ENCODE measurements at places on chromosomes 5 and 9. TPM values are rescaled to one million over a fixed set of nuclear protein-coding genes. Genes with fewer than 3 reads are reported as not detected.
A peak's percentile ranks its signal among the peaks of the same experiment; 100 is the strongest.

DNA sequence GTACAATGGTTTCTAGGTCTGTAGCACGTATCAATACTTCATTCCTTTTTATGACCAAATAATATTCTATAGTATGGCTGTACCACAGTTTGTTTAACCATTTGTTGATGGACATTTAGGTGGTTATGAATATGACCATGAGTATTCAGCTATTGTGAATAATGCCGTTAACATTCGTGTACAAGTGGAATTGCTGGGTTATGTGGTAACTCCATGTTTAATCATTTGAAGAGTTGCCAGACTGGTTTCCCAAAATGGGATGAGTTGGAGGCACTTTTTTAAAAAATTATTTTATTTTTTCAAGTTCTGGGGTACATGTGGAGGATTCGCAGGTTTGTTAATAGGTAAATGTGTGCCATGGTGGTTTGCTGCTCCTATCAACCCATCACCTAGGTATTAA lies 4.6 kb downstream of the SNX2 start:
- no peak overlapping the region for H3K27ac ChIP-seq
- no peak overlapping the region for H3K4me3 ChIP-seq
- H3K27me3 ChIP-seq = no peaks in the 10 kb centered on the region
- peaks cover 4% of the 10 kb centered on the region for H3K4me1 ChIP-seq

- H3K27me3 ChIP-seq = no peaks in the 10 kb centered on the region
- H3K4me3 ChIP-seq = no peak overlapping the region
- no peaks in the 10 kb centered on the region for H3K4me1 ChIP-seq
Measured at GRCh38 chr9:95819636-95820035, 55.9 kb upstream of the ERCC6L2 start.

GRCh38 chr9:107323836-107324585 lies 40.9 kb downstream of the RAD23B start:
- H3K4me3 ChIP-seq = no peak overlapping the region
- H3K4me1 ChIP-seq = no peaks in the 10 kb centered on the region
- H3K27ac ChIP-seq = no peak overlapping the region
- no peak for DNase-seq
- H3K27me3 ChIP-seq = no peaks in the 10 kb centered on the region

GRCh38 chr5:142977363-142978051 lies 207.3 kb downstream of the ARHGAP26 start:
- no peaks in the 10 kb centered on the region for H3K27me3 ChIP-seq
- no peak overlapping the region for H3K27ac ChIP-seq
- H3K36me3 ChIP-seq = no peaks in the 10 kb centered on the region
- no peak overlapping the region for H3K4me3 ChIP-seq
- peaks cover 16% of the 10 kb centered on the region for H3K4me1 ChIP-seq
- DNase-seq = no peak

- peaks cover 18% of the 10 kb centered on the region for H3K4me1 ChIP-seq
- no peak for DNase-seq
- H3K4me3 ChIP-seq = no peak overlapping the region
- no peak overlapping the region for H3K27ac ChIP-seq
Measured at GRCh38 chr5:139468421-139468931, 2.3 kb upstream of the SMIM33 start.

GRCh38 chr5:112974901-112975300 lies 1.7 kb upstream of the DCP2 start:
- H3K4me3 ChIP-seq = no peak overlapping the region
- no peak overlapping the region for H3K27ac ChIP-seq
- no peaks in the 10 kb centered on the region for H3K36me3 ChIP-seq
- H3K4me1 ChIP-seq = peaks cover 7% of the 10 kb centered on the region
- DNase-seq = no peak

- no peaks in the 10 kb centered on the region for H3K36me3 ChIP-seq
- peak overlapping the region; percentile 97 for H3K27ac ChIP-seq
- peak overlapping the region; percentile 97 for H3K4me3 ChIP-seq
- peaks cover 8% of the 10 kb centered on the region for H3K4me1 ChIP-seq
Measured at GRCh38 chr5:138354387-138354786, 1.9 kb downstream of the KDM3B start.

LHX3 gene
- total RNA-seq = not detected

NR2F1-AS1 gene
- total RNA-seq = 1.3 TPM

SSNA1 gene
- total RNA-seq = 124 TPM

C7 gene
- total RNA-seq = 23.0 TPM

KLHL9 gene
- 21.2 TPM for total RNA-seq
